ENCODE measurements at places on chromosomes 3 and 15.
A peak's percentile ranks its signal among the peaks of the same experiment; 100 is the strongest.

- no peak for DNase-seq
These were observed 331.0 kb downstream of the CGGBP1 start for GRCh38 chr3:87727783-87728182.

DNA sequence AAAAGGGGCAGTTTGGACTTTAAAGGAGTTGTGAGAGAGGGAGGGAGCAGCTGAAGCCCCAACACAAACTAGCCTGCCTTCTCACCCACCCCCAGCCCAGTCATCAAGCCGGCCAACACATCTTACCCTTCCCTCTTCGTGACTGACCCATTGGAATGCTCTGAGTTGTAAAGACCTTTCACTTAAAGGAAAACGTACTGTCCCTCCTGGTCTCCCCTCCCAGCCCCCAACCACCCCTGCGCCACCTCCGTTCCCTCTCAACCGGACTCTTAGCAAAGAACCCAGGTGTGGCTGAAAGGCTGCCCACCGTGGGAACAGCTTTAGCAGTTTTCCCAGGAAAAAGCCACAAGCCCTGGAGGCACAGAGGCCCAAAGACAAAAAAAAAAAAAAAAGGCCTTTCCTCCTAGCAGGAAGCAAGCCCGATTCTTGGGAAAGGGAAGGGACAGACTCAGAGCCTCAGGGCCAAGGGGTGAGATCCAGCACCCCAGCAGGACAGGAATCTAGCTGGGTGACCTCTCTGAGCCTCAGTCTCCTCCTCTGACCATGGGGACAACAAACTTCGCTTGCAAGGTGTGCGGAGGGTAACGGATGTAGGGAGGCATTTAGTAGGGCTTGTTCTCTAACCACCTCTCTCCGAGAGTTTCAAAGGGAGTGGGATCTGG is 2.4 kb downstream of the CYP11A1 start:
- DNase-seq = no peak

DNA sequence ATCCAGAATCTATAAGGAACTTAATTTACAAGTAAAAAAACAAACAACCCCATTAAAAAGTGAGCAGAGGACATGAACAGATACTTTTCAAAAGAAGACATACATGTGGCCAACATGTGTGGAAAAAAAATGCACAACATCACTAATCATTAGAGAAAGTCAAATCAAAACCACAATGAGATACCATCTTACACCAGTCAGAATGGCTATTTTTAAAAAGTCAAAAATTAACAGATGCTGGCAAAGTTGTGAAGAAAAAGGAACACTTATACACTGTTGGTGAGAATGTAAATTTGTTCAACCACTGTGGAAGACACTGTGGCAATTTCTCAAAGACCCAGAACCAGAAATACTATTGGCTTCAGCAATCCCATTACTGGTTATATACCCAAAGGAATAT is 830.0 kb upstream of the ALCAM start:
- no peak for DNase-seq

- DNase-seq = no peak
These were observed 14.4 kb upstream of the C3orf80 start for GRCh38 chr3:160210799-160211221.

GRCh38 chr3:181709537-181710279 is 2.0 kb upstream of the SOX2 start:
- peak; percentile 24 for DNase-seq

DNA sequence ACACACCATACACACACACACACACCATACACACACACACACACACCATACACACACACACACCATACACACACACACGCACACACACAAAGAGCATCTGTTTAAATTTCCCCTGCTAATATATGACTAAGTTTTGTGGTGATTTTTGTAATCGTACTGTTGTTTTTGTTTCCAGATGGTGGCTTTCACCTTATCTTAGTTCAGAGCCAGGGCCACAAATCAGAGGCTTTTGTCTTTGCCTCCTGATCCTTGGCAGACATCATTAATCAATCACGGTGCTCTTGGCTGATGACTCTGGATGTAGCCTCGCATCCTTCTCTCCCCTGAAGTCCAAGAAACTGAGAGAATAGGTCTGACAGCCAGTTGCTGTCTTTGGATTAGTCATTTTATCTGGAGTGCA is 52.1 kb downstream of the EDEM1 start:
- no peak for DNase-seq
